Kidney (tissue), 22 donors: ENCODE measurements at places on chromosomes 6 and 20. TPM values are rescaled to one million over a fixed set of nuclear protein-coding genes. Genes with fewer than 3 reads are reported as not detected.

- DNase-seq, result no peak
Measured at GRCh38 chr6:143125455-143125854, 64.8 kb downstream of the AIG1 start.

DNA sequence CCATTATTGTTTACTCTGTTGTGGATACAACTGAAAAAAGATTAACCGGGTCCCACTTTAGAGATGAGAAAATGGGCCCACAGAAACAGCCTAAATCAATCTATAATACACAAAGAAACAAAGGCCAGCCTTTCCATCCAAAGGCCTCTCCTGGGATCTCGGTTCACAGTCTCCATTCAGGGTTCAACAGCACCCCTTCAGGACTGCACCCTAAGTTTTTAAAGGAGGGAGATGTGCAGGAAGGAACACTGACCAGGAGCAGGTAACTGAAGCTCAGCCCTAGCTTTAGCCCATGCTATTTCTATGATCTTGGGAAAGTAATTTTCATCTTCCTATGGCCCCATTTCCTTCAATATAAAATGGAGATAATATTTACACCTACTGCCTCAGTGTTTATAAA is 147.7 kb downstream of the BTBD9 start:
- DNase-seq, result no peak

DNA sequence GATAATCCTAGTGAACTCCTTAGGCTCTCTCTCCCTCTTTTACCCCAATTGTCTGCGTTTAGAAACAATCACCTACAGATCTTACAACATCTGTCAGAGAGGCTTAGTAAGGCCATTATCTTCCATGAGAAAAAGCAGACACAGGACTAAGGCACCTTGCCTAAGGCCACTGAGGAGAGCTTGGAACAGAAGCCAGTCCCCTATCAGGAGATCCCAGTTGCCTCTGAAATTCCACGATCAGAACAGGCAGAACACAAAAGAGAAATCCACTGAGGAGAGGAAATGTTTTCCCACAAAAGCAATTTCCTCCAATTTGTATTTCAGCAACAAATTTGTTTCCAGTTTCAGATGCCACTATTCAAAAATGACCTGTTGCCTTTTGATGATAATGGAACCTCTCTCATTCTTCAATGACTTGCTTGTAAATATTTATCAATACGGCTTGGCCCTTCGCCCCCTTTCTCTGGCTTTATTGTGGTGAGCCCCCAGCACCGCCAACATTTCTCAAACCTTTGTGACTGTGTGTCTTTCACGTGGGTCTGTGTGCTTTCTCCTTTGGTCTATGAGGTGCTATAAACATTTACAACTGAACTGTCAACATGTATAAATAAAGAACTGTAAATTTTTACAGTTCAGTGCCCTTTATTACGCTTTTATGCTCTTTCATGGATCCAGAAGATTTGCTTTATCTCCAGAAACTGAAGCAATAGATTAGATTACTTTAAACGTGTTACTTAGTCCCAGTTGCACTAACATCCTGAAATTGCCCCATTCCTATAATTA is 187.8 kb upstream of the PHACTR1 start:
- DNase-seq, result peak; percentile 9

- DNase-seq, result no peak
Measured at GRCh38 chr20:3325864-3326263, 81.6 kb downstream of the DNAAF9 start.

GRCh38 chr6:138258991-138259390 is 40.7 kb upstream of the PBOV1 start:
- no peak for DNase-seq

DNA sequence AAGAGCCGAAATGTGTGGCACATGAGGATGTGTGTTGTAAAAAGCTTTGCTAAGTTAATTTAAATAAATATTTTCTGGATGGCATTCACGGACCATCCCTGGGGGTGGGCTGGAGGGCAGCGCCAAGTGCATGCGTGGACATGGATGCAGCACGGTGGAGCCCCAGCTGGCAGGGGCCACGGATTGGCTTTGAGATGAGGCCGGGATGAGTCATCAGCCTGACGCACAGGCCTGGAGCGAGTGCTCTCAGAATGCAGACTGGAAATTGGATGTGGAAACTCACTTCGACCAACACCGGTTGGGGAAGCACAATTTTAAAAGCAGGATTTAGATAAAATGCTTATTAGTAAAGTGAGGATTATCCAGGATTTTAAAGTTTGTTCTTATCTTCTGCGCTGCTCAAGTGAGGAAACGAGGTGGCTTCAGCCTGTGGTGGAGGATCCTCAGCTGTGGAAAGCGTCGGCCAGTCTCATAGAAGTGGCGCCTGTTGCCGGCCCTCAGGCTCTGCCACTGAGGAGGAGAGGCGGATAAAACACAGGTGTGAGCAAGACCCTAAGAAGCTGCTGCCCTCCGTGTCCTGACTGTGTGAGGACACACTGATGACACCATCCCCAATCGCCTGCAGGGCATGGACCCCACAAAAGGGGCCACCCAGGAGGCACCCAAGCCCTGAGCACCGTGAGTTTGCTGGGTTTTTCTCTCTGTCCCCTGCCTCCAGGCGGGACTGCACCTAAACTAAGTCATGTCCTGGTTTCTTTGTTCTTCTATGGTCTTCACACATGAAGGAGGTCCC is 279.7 kb downstream of the CDH4 start:
- no peak for DNase-seq

DNA sequence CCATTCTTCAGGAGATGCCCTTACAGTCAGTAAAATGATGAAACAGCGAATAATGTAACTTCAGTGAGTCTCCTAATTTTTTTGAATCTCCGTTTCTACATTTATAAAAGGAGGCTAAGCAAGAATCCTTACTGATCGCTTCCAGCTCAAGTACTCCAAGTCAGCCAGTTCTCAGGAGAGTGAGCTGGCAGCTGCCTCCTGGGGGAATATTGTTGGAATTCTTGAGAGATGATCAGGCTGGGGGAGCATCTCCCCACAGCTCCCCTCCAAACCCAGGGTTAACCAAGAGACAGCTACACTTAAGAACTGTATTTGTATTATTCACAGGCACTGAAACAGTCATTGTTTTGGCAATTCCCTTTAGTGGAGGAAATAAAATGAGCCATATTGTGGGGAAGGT is 89.1 kb upstream of the PCSK2 start:
- DNase-seq, result no peak

DNA sequence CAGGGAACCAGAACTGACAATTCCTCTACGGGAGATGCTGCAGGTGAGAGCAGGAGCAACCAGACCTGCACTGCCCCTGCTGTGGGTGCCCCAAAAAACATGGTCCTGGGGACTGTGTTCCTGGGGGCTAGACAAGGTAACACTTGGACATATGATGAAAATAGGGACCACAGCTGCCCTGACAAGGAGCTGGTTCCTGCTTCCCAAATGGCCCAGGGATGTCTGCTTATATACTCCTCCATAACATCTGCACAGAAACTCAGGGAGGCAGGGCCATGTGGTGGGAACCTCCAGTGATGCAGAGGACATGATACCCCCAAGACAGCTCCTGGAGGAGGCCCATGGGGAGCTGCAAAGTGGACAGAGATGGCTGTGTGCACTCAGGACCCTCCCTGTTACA is 19.8 kb downstream of the HLA-F start:
- no peak for DNase-seq

- DNase-seq, result no peak
Measured at GRCh38 chr20:48335308-48336050, 492.3 kb downstream of the PREX1 start.

- no peak for DNase-seq
Measured at GRCh38 chr6:122563364-122564052, 46.7 kb upstream of the PKIB start.

- DNase-seq, result no peak
Measured at GRCh38 chr6:139520321-139520768, 145.9 kb upstream of the CITED2 start.

DNA sequence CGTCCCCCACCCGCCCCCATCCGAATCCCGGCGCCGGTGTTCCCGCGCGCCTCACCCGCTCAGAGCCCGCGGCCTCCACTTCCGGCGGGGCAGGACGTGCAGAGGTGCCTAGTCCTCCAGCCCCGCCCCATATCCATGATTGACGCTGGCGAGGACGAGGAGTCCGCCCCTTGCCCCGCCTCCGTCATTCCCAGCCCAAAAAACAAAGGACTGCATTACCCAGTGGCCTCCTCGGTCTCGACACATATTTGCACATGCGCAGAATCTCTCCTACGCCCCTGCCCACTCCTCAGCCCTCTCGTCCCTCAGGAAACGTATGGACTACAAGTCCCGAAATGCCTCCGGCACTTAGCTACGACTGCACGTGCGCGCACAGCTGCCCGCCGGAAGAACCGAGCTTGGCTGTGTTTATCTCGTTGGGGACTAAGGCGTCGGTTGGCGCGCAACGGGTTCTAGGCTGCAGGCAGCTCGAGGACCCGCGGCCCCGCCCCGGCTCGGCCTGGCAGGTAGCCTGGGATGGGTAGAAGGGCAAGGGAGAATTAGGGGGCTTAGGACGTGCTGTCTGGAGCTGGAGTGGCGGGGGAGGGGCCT is at the start of the genes KLHDC3 and MEA1:
Gene KLHDC3 (plus strand): TSS at position 407 of the 591 bp plus-strand sequence. CDS start 2,944 bp downstream, outside the sequence.
Gene MEA1 (minus strand): TSS at position 104 of the 591 bp plus-strand sequence. CDS start 133 bp downstream, outside the sequence.
- DNase-seq, result peak; percentile 100

- DNase-seq, result peak; percentile 57
Measured at GRCh38 chr6:88167352-88167937, 1.3 kb upstream of the CNR1 start.

DNA sequence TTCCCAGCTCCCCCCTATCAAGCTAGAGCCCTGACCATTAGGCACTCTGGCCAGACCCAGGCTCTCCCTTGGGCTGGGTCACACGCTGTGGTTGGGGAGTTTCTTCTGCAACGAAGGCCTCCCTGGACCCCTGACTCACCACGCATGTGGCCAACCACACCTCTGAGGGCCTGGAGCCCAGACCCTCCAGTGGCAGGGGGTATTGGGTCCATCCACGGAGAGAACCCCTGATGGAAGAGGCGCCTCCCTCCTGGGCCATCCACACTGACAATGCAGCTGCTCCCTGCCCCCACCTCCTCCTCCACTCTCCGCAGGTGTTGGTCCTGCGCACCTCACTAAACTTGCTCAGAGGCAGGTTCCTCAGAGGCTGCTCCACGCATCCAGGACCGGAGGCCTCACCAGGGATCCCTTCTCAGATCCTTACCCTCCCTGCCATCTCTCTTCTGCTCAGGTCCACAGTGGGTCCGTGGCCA is 125.4 kb downstream of the RNASET2 start:
- no peak for DNase-seq

FERMT1 gene
- 0.57 TPM for total RNA-seq

NKAIN4 gene
- total RNA-seq, result 29.7 TPM

HSPA1L gene
- 1.7 TPM for total RNA-seq

SOX4 gene
- 36.5 TPM for total RNA-seq

RIPOR2 gene
- 24.2 TPM for total RNA-seq

SLC17A1 gene
- total RNA-seq, result 26.3 TPM

LY6G6F gene
- total RNA-seq, result not detected
